ENCODE measurements at places on chromosomes 3 and 15. TPM values are rescaled to one million over a fixed set of nuclear protein-coding genes. Genes with fewer than 3 reads are reported as not detected.

- H3K27me3 ChIP-seq: no peaks in the 10 kb centered on the region
- no peaks in the 10 kb centered on the region for H3K4me1 ChIP-seq
- no peak for DNase-seq
- H3K36me3 ChIP-seq: no peaks in the 10 kb centered on the region
- no peak overlapping the region for H3K27ac ChIP-seq
- H3K4me3 ChIP-seq: no peak overlapping the region
These were observed 70.5 kb downstream of the GABRB3 start for GRCh38 chr15:26702381-26702780.

GRCh38 chr3:62774221-62774620 lies 101.0 kb downstream of the CADPS start:
- DNase-seq: no peak
- H3K27ac ChIP-seq: no peak overlapping the region
- no peaks in the 10 kb centered on the region for H3K27me3 ChIP-seq
- no peaks in the 10 kb centered on the region for H3K4me1 ChIP-seq
- H3K4me3 ChIP-seq: no peak overlapping the region

DNA sequence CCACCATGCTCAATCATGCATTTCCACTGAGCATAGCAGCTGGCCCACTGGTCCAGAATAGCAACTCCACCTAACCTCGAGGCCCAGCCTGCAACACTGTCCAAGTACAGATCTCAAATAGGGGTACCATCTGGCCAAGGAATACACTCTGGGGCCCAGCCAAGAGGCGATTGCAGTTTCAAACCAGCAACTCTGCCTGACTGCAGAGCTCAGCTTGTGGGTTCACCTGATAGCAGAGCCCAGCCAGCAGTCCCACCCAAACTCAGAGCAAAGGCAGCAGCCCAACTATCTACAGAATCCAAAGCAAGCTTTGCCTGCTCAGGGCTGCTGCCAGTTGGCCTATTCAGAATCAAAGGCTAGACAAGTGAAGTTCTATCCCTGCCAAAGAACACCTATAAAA lies 30.5 kb downstream of the POLQ start:
- DNase-seq: no peak
- no peaks in the 10 kb centered on the region for H3K27me3 ChIP-seq
- no peaks in the 10 kb centered on the region for H3K36me3 ChIP-seq
- H3K27ac ChIP-seq: no peak overlapping the region

DNA sequence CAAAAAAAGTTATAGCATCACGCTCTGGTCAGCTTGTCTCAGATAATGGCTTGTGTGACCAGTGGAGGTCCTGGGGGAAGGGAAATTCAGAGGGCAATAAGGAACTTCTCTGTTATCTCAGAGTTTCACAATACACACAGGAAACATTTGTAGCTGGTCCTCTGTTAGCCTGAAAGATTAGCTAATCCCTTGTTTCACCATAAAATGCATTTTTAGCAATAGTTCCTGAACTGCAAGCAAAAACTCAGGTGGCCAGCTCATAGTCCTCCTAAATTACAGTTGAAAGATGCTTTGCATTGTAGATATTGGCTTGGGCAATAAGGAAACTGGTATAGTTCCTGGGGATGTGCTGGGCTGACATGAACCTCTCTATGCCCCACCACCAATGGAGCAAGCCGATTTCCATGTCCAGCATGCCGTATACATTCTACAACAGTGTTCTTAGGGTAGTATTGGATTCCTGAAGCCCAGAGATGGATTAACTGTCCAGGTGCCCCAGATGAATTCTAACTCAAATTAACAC lies 141.5 kb upstream of the TBL1XR1 start:
- no peak for DNase-seq
- H3K4me3 ChIP-seq: no peak overlapping the region
- H3K4me1 ChIP-seq: peaks cover 50% of the 10 kb centered on the region
- no peaks in the 10 kb centered on the region for H3K36me3 ChIP-seq
- H3K27ac ChIP-seq: peak overlapping the region; percentile 18

DNA sequence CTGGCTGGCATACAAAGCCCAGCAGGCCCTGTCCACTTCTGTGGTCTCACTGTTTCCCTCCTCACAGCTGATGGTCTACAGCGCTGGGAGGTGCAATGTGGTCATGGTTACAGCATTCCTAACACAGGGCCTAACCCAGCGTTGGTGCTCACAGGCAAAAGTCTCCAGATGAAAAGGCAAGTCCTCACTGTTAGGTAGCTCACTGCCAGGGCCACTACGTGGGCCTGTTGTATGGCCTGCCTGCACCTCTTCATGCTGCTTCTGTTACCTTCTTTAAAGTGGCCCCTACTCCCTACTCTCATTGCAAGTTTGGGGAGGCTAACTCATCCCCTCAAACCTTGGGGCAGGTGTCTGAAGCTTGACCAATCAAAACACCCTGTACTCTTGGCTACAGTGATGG lies 31.3 kb downstream of the CCDC13 start:
- no peak overlapping the region for H3K27ac ChIP-seq
- no peaks in the 10 kb centered on the region for H3K27me3 ChIP-seq
- no peak for DNase-seq
- no peaks in the 10 kb centered on the region for H3K36me3 ChIP-seq

DNA sequence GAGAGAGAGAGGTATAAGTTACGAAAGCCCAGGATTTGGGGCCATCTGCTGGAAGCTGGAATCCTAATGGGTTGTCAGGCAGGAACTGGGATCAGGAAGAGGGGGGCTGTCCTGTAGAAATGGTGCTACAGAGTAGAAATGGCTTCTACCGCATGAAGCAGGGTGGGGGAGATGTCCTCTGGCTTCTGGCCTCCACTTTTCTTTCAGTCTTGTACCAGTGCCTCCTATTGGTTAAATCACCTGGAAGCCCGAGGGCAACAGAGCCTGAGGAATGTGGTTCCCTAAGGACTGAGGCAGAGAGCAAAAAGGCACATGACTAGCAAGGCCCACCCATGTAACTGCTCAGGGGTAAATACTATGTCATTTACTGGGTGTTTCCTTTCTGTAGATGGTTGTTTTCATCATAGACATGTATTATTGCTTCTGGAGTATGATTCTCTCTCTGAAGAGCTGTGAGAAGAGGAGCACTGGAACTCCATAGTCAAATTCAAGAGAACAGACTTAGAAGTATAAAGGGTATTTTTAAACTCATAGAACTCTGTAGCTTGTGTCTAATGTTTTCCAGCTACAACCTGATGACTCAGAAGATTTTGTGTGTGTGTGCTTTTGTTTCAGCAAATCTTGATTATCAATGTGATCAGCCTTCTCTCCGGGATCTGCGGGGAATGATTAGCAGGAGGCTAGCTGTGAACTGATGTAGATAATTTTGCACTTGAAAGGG lies 20.2 kb upstream of the MITF start:
- no peaks in the 10 kb centered on the region for H3K27me3 ChIP-seq
- DNase-seq: no peak
- no peak overlapping the region for H3K27ac ChIP-seq
- no peaks in the 10 kb centered on the region for H3K4me1 ChIP-seq

- no peak overlapping the region for H3K27ac ChIP-seq
- no peak for DNase-seq
- no peaks in the 10 kb centered on the region for H3K36me3 ChIP-seq
- H3K4me1 ChIP-seq: peaks cover 12% of the 10 kb centered on the region
These were observed 308.6 kb upstream of the ATP11B start for GRCh38 chr3:182484682-182485081.

GRCh38 chr3:142858043-142858442 lies 30.8 kb downstream of the PCOLCE2 start:
- H3K4me1 ChIP-seq: peaks cover 31% of the 10 kb centered on the region
- no peaks in the 10 kb centered on the region for H3K27me3 ChIP-seq
- no peaks in the 10 kb centered on the region for H3K36me3 ChIP-seq
- no peak overlapping the region for H3K27ac ChIP-seq
- no peak overlapping the region for H3K4me3 ChIP-seq

- no peak overlapping the region for H3K27ac ChIP-seq
- H3K4me1 ChIP-seq: peaks cover 48% of the 10 kb centered on the region
- no peak overlapping the region for H3K4me3 ChIP-seq
- H3K27me3 ChIP-seq: no peaks in the 10 kb centered on the region
These were observed 7.6 kb upstream of the HES1 start for GRCh38 chr3:194128202-194128918.

GRCh38 chr3:50572158-50572557 lies 2.8 kb downstream of the HEMK1 start:
- no peak overlapping the region for H3K4me3 ChIP-seq
- DNase-seq: no peak
- no peaks in the 10 kb centered on the region for H3K27me3 ChIP-seq
- H3K36me3 ChIP-seq: no peaks in the 10 kb centered on the region

DNA sequence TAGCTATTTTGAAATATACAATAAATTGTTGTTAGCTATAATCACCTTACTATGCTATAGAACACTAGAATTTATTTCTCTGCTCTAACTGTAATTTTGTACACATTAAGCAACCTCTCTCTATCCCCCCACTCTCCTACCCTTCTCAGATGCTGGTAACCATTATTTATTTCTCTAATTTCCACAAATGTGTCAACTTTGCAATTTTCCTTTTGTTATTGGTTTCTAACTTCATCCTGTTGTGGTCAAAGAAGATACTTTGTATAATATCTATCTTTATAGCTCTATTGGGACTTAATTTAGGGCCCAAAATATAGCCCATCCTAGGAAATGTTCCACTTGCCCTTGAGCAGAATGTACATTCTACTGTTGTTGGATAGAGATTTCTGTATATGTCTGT lies 229.3 kb downstream of the SATB1 start:
- no peak for DNase-seq
- H3K4me1 ChIP-seq: no peaks in the 10 kb centered on the region
- no peaks in the 10 kb centered on the region for H3K36me3 ChIP-seq
- H3K27ac ChIP-seq: no peak overlapping the region

GRCh38 chr15:42137461-42138261 lies 18.8 kb downstream of the PLA2G4F start:
- H3K27me3 ChIP-seq: no peaks in the 10 kb centered on the region
- no peak overlapping the region for H3K27ac ChIP-seq
- 0 out of 2 replicates have a peak, but pooled peaks cover under 1% of the 10 kb centered on the region for H3K4me1 ChIP-seq
- DNase-seq: no peak
- no peak overlapping the region for H3K4me3 ChIP-seq
- no peaks in the 10 kb centered on the region for H3K36me3 ChIP-seq

GRCh38 chr3:111726788-111727305 lies 131.7 kb upstream of the ZBED2 start:
- H3K4me3 ChIP-seq: no peak overlapping the region
- H3K27me3 ChIP-seq: no peaks in the 10 kb centered on the region
- H3K27ac ChIP-seq: no peak overlapping the region
- peaks cover 4% of the 10 kb centered on the region for H3K36me3 ChIP-seq
- H3K4me1 ChIP-seq: peaks cover 46% of the 10 kb centered on the region

DNA sequence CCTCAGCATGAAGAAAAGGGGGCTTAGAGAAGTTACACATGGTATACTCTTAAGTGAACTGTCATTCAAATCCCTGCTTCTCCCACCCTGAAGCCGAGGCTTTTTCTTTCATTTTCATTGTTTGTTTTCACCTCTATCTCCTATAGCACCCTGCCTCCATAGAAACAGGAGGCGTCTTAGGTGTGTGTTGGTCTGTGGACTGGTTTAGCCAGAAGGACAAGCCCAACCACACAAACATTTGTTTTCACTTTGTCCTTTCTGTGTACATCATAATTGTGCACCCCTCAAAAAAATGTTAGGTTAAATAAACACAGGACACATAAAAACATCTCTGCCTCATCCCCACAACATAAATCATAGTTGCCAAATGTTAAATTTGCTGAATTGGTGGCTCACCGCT lies 73.3 kb upstream of the UBE2E2 start:
- peak; percentile 89 for DNase-seq
- H3K27ac ChIP-seq: peak overlapping the region; percentile 2
- H3K27me3 ChIP-seq: peaks cover 24% of the 10 kb centered on the region
- H3K36me3 ChIP-seq: no peaks in the 10 kb centered on the region

- no peaks in the 10 kb centered on the region for H3K27me3 ChIP-seq
- H3K4me1 ChIP-seq: peaks cover 19% of the 10 kb centered on the region
- no peak for DNase-seq
- H3K27ac ChIP-seq: no peak overlapping the region
- no peaks in the 10 kb centered on the region for H3K36me3 ChIP-seq
These were observed 75.1 kb downstream of the FOXB1 start for GRCh38 chr15:60079210-60079609.

DNA sequence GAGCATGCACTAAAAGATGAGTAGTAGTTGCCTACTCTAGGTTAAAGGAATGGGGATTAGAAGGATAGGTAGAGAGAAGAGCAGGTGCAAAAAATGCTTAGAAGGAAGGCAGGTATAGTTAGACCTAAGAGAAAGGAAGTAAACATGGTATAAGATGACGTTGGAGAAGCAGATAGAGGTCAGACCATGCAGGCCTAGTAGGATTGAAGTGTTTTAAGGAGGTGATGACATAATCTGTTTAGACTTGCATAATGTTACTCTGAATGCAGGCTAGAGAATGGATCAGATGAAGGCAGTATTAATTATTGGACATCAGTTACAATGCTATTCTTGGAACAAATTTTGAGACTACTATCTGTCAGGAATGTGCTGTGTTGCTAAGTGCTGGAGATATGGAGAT lies 11.1 kb upstream of the ECT2 start:
- no peaks in the 10 kb centered on the region for H3K27me3 ChIP-seq
- DNase-seq: no peak
- H3K27ac ChIP-seq: no peak overlapping the region
- no peaks in the 10 kb centered on the region for H3K36me3 ChIP-seq
- no peaks in the 10 kb centered on the region for H3K4me1 ChIP-seq

DNA sequence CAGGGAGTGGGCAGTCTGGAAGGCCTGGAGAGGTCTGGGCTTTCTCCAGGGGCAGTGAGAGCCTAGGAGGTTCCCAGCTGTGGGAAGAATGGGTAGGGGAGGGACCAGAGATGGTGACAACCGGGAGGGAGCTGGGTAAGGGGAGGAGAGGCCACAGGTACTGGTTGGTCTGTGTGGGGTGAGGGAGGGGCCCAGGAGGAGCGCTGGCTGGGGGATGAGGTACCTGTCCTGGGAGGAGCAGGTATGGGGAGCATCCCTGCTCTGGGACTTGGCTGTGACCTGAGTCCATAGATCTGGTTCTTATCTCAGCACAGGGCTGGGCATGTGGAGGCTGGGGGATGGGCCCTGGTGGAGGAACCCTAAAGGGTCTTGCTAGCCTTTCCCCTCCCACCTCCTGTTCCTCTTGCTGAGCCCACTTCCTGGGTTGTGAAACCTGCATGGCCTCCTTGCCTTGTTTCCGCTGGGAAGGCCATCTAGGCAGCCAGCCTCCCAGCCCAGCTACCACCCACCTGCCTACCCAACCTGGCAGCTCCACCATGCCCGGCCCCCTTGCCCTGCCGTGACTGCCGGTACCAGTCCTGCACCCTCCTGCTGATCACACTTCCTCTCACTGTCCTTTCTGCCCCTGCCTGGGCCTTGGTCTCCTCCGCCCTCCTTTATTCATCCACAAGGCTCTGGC lies 11.0 kb downstream of the PRKCD start:
- H3K4me1 ChIP-seq: no peaks in the 10 kb centered on the region
- H3K4me3 ChIP-seq: no peak overlapping the region
- H3K27me3 ChIP-seq: no peaks in the 10 kb centered on the region
- no peak for DNase-seq
- no peaks in the 10 kb centered on the region for H3K36me3 ChIP-seq

COLQ gene
- total RNA-seq: 0.79 TPM

DNAJC17 gene
- 27.4 TPM for total RNA-seq

SLC24A5 gene
- total RNA-seq: not detected

DBR1 gene
- 18.4 TPM for total RNA-seq

PRICKLE2 gene
- 7.9 TPM for total RNA-seq

ISLR2 gene
- total RNA-seq: 0.15 TPM

TMOD2 gene
- total RNA-seq: 2.7 TPM

FSD2 gene
- total RNA-seq: not detected

MEGF11 gene
- total RNA-seq: not detected
